ENCODE measurements at places on chromosomes 4 and X. TPM values are rescaled to one million over a fixed set of nuclear protein-coding genes. Genes with fewer than 3 reads are reported as not detected.
A peak's percentile ranks its signal among the peaks of the same experiment; 100 is the strongest.

DNA sequence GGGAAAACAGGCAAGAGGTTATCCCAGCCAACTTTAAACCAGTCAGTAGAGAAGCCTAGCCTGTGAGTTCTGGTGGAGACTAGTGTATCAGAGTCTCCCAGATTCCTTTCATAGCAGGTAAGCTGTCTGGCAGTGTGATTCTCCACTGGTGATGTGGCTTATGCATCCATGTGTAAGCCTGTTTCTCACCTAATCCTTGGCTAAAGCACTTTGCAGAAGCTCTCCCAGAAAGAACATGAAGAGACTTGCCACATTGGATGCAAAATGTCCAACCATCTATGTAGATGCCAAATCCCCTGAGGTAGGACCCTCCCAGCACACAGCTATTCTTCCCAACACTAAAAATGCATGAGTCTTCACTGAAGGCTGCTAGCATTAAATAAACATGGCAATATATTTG is 111.7 kb downstream of the CHRNA9 start:
- H3K4me1 ChIP-seq, result no peaks in the 10 kb centered on the region
- no peak overlapping the region for H3K4me3 ChIP-seq
- H3K27ac ChIP-seq, result no peak overlapping the region

- no peaks in the 10 kb centered on the region for H3K27me3 ChIP-seq
- no peak overlapping the region for H3K4me3 ChIP-seq
- DNase-seq, result no peak
- H3K36me3 ChIP-seq, result no peaks in the 10 kb centered on the region
- H3K4me1 ChIP-seq, result no peaks in the 10 kb centered on the region
Measured at GRCh38 chrX:49725401-49725800, 29.6 kb upstream of the PAGE1 start.

GRCh38 chr4:87654487-87655044 is 4.5 kb downstream of the DMP1 start:
- DNase-seq, result no peak
- no peak overlapping the region for H3K27ac ChIP-seq
- no peak overlapping the region for H3K4me3 ChIP-seq
- no peaks in the 10 kb centered on the region for H3K27me3 ChIP-seq

DNA sequence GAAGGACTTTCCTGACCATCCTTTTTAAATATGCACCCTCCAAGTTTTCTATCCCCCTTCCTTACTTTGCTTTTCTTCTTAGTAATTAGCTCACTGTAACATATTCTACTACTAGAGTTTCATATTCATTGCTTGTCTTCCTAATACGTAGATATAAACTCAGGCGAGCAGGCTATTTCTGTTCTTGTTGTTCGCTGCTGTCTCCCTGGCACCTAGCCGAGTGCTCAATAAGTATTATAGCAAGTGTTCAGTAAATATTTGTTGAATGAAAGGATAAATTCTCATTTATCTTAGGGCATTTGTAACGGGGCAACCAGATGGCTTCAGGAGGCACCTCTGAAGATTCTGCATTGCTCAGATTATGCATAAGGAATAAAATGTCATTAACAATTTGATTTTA is 6.8 kb upstream of the RHOH start:
- no peaks in the 10 kb centered on the region for H3K36me3 ChIP-seq
- H3K27ac ChIP-seq, result no peak overlapping the region
- peaks cover 2% of the 10 kb centered on the region for H3K4me1 ChIP-seq
- no peak overlapping the region for H3K4me3 ChIP-seq

- peaks cover 12% of the 10 kb centered on the region for H3K4me1 ChIP-seq
- peak; percentile 39 for DNase-seq
- H3K4me3 ChIP-seq, result no peak overlapping the region
Measured at GRCh38 chr4:156939139-156939538, 32.5 kb downstream of the PDGFC start.

- H3K27ac ChIP-seq, result no peak overlapping the region
- no peak overlapping the region for H3K4me3 ChIP-seq
- no peaks in the 10 kb centered on the region for H3K36me3 ChIP-seq
- H3K4me1 ChIP-seq, result no peaks in the 10 kb centered on the region
- DNase-seq, result no peak
Measured at GRCh38 chrX:143336261-143336660, 181.0 kb downstream of the SPANXN3 start.

- H3K27me3 ChIP-seq, result no peaks in the 10 kb centered on the region
- H3K4me1 ChIP-seq, result no peaks in the 10 kb centered on the region
- DNase-seq, result no peak
- no peak overlapping the region for H3K4me3 ChIP-seq
Measured at GRCh38 chr4:12576409-12576808, 907.7 kb downstream of the RAB28 start.

GRCh38 chrX:11890836-11891514 is 132.9 kb downstream of the MSL3 start:
- H3K4me3 ChIP-seq, result no peak overlapping the region
- no peak overlapping the region for H3K27ac ChIP-seq
- H3K36me3 ChIP-seq, result no peaks in the 10 kb centered on the region
- DNase-seq, result no peak

Gene CCNQ
- total RNA-seq, result 27.6 TPM

Gene TLR2
- total RNA-seq, result under 0.01 TPM

Gene ARHGAP6
- 1.8 TPM for total RNA-seq
